ENCODE measurements at places on chromosomes 2 and 18.

DNA sequence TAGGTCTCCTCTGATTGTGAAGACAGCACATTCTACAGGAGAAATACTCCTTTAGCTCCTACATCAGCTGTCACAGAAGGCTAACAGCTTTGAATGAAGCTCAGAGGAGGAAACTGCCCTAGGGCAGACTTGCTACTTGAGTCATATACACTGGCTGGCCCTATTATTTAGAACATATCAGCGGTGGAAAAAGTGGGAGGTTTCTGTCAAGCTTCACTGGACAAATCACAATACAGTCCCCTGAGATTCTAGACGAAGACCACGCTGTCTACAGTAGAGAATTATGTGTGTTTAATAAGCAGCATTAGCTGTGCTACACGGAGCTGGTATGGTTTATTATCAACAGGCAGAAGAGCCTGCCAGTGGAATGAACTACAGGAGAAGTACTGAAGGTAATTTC, 230.9 kb upstream of the FSIP2 start:
- DNase-seq = no peak

- no peak for DNase-seq
These were observed 82.2 kb downstream of the ASAP2 start for GRCh38 chr2:9288681-9289338.

- peak; percentile 54 for DNase-seq
These were observed 11.1 kb downstream of the CFAP36 start for GRCh38 chr2:55530539-55531081.

DNA sequence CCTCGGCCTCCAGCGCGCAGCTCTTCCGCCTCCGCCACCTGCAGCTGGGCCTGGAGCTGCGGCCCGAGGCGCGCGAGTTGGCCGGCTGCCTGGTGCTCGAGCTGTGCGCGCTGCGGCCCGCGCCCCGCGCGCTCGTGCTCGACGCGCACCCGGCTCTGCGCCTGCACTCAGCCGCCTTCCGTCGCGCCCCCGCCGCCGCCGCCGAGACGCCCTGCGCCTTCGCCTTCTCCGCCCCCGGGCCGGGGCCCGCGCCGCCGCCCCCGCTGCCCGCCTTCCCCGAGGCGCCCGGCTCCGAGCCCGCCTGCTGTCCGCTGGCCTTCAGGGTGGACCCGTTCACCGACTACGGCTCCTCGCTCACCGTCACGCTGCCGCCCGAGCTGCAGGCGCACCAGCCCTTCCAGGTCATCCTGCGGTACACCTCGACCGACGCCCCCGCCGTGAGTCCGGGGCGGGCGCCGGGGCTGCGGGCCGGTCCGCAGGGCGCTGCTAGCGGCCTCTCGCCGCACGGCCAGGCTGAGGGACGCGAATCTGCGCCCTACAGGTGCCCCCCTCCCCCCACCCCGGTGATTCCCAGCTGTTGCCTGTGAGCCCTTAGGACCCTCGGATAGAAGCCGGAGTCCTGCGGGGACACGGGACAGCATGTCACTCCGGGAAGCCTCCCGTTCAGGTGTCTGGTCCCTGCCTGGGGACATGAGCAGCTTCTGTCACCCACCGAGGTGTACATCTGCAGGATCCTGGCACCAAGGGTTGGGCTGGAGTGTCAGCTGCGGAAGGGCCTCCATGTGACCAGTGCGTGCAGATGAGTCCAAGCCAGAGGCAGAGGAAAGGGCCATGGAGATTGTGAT, 616 bp downstream of the RNPEPL1 start:
- DNase-seq = peak; percentile 28

DNA sequence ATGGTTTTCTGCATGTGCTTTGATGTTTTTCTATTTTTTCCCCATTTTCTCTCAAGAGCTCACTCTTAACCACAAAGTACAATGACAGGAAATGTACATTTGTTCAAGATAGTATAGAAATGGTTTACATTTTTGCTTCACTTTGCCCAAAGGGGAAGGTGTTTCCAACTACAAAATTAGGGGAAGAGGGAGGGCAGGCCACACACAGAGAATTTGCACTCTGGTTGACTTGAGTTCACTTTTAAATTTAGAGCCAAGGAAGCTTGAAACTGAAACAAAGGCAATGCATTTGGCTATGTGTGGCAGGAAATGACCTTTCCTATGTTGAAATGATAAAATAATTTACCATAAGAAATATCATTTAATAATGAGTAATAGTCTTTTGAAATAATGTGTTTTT, 19.1 kb upstream of the VIT start:
- DNase-seq = no peak

DNA sequence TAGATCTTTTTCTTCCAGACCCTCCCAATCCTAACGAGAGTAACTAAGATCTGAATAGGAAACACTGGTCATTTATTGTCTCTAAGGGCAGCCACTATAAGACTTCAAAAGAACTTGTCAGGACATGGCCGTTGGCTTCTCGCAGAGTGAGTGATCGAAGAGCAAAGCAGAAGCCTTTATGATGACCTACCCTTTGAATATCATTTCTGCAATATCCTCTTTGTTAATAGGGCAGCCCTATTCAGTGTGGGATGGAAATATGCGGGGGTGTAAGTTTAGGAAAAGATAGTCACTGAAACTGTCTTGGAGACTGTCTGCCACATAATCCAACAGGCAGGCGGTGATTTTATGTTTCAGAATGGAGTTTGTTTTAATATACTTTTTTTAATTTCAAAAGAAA, 70.9 kb downstream of the FBXO36 start:
- no peak for DNase-seq

DNA sequence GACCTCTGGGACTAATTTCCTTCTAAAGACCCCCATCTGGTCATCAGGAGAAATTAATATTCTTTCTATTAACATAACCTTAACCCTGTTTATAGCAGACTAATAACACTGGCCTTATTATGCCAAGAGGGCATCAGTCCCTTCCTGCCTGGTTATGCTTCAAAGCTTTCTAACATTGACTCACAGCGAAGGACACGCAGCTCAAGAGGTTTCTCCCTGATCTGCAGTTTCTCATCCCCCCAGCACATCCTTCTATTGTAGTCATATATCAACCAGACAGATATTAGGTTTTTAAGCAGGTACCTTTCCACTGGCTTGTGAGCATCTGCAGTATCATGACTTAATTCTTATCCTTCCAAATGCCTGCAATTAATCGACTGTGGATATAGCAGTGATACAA, 100.0 kb upstream of the CXCR4 start:
- no peak for DNase-seq

DNA sequence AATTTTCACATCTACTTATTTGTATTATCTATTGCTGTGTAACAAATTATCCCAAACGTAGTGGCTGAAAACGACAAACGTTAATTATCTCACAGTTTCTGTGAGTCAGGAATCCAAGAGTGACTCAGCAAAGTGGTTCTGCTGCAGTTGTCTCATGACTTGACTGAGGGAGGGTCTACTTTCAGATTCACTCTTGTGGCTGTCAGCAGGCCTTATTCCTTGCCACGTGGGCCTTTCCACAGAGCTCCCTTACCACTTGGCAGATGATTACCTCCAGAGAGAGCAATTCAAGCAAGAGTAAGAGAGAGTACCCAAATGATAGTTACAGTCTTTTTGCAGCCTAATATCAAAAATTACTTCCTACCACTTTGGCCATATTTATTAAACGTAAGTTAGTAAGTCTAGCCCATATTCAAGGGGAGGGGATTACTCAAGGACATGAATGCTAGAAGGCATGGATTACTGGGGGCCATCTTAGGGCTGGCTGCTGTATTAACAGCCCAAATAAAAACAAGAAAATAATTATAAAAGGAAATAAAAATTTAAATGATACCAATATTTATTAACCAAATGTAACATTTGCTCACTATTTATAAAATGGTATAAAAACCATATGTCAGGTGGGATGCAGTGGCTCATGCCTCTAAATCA, 48.7 kb upstream of the NBEAL1 start:
- DNase-seq = peak; percentile 89

DNA sequence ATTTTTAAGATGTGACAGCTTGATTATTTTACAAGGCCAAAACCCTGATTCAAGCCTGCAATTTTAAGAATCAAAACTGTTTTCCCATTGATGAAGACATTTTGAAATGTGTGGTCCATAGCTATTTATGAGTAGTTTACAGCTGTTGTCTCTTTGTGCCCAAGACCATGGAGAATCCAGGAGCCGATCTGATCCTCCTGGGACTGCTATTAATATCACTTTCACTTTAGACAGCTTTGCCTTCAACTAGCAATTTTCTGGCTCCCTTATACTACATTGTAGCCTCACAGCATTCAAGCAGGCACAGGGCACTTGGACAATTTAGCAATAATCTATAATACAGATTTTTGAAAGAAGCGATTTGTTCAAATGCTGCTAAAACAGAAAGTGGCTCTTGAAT, 172.9 kb downstream of the SLC8A1 start:
- no peak for DNase-seq

DNA sequence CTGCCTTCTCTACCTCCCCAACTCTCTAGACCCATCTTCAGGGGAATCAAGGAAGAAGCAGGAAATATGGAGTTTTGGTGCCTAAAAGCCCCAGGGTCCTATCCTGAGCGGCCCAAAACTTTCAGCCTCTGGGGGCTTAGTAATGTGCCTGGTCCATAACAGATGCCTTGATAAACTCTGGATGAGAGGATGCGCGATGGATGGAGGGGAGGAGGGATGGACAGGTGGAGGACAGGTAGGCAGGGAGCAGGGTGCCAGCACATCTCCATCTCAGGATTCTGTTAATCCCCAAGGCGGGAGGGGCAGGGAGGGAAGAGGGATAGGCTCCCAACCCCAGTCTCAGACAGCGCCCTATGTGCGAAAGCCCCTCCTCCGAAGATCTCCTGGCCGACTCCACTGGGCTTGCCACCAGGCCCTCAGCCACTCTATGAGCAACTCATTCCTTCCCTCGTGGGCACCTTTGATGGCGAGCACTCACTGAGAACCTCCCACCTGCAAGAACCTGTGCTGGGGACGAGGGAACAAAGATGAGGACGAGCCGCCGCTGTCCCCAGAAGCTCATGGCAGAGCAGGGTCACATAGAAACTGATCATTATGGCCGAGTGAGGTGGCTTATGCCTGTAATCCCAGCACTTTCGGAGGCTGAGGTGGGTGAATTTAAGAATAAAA, 23.1 kb downstream of the HS1BP3 start:
- no peak for DNase-seq

GRCh38 chr2:159616286-159616701, at the start of gene BAZ2B:
Gene BAZ2B (minus strand): TSS chr2:159616548. CDS start chr2:159478719, 137,829 bp downstream.
- DNase-seq = peak; percentile 1

- DNase-seq = no peak
These were observed 289.1 kb downstream of the TRIB2 start for GRCh38 chr2:13005761-13006335.

GRCh38 chr2:159110784-159111183, 142.3 kb downstream of the TANC1 start:
- DNase-seq = no peak

- no peak for DNase-seq
These were observed 164.1 kb upstream of the BOD1L2 start for GRCh38 chr18:56982766-56983165.

DNA sequence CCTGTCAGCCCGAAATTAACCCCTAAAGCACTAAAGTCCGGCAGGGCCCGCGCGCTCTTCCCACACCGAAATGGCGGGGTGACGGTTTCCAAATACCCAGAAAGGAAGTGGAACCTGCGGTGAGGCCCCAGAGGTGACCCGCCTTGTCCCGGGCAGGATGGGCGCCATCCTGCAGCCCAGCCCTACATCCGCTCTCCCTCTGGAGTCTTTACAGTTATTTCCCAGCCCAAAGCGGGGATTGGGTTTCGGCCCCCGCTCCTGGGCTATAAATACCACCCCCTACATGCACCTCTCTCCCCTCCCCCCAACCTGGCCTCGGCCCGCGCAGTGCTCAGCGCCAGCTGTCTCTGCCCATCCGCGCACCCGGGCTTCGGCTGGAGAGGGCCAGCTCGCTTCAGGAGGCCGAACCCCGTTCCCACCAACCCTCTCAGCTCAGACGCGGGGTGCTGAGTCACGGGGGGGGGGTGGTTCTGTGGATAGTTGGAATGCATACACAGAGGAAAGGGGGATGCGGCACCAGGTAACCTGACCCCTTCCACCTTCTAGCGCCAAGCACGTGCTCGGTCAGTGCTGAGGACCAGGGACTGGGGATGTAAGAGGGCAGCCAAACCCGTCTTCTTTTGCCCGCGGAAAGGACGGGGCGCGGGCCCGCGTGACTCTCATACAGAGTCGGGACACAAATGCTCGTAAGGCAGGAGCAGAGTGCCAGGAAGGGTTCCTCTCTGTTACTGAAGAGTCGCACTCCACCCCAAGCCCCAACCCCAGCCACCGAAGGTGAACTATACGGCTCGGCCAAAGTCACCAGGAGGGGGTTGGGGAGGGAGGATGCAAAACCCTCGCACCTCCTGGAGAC, at the start of gene TUBA4B:
TUBA4B (plus strand) TSS at position 344 of the 853 bp plus-strand sequence; CDS start at position 509, 165 bp downstream.
- no peak for DNase-seq

GRCh38 chr2:63786471-63786870, 55.2 kb upstream of the UGP2 start:
- no peak for DNase-seq
